ENCODE measurements at places on chromosomes 1 and 21.

DNA sequence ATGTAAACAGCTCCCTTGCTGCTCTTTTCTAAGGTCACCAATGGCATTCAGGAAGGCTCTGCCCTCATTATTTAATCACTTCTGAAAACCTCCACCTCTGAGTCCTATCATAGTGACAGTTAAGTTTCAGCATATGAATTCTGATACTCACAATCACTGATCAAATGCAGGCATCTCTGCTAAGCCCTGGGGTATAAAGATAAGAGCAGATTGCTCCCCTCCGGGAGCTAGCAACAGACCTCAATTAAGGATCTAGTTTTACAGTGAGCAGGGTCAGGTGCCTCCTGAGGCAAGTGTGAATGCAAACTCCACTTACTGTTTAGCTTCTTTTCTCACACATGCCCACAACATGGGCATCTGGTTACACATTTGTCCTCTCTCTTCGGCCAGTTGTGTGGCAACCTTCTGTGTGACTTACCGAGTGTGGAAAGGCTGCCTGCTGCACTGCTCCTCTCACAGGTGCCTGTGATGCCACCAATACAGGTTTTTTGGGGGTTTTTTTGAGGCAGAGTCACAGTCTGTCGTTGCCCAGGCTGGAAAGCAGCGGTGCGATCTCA is 15.0 kb downstream of the IL10RB start:
- no peak for DNase-seq

GRCh38 chr1:56436912-56437417 is 142.4 kb downstream of the PLPP3 start:
- DNase-seq, result no peak

GRCh38 chr1:46062651-46063319 is 69.6 kb downstream of the PIK3R3 start:
- DNase-seq, result no peak

GRCh38 chr1:110582378-110582777 is 23.8 kb downstream of the KCNA2 start:
- DNase-seq, result no peak

DNA sequence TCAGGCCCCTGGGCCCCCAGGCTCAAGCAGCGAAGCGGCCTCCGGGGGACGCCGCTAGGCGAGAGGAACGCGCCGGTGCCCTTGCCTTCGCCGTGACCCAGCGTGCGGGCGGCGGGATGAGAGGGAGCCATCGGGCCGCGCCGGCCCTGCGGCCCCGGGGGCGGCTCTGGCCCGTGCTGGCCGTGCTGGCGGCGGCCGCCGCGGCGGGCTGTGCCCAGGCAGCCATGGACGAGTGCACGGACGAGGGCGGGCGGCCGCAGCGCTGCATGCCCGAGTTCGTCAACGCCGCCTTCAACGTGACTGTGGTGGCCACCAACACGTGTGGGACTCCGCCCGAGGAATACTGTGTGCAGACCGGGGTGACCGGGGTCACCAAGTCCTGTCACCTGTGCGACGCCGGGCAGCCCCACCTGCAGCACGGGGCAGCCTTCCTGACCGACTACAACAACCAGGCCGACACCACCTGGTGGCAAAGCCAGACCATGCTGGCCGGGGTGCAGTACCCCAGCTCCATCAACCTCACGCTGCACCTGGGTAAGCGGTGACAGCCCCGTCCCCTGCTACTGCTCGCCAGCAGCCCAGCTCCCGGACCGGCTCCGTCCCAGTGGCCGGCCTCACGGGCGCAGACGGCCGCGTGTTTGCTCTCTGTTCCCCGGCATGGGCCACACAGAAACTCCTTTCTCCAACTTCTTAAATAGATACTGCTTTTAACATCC is 539 bp downstream of the LAMC1 start:
- peak; percentile 15 for DNase-seq

GRCh38 chr1:109239409-109240068 is 9.8 kb upstream of the CELSR2 start:
- no peak for DNase-seq

GRCh38 chr21:35664683-35665082 is 395.6 kb downstream of the SETD4 start:
- DNase-seq, result no peak

GRCh38 chr1:37233606-37234005 is 199.3 kb upstream of the GRIK3 start:
- DNase-seq, result no peak

DNA sequence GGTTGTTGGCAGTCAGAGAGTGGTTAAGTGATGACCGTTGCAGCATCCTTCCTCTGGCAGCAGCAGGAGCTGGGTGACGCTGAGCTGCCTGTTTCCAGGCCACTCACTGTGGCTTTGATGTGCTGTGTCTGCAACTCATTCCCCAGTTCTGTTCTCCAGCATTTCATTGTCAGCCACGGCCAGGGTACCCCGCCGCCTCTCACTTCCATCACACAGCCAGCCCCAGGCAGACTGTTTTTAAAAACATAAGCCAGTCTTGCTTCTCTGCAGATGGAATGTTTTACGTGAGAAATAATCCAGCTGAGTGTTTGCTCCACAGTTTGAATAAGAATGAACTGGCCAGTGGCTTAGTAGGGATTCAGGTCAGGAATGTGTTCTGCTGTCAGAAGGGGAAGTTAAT is 21.5 kb upstream of the ST6GALNAC3 start:
- no peak for DNase-seq

DNA sequence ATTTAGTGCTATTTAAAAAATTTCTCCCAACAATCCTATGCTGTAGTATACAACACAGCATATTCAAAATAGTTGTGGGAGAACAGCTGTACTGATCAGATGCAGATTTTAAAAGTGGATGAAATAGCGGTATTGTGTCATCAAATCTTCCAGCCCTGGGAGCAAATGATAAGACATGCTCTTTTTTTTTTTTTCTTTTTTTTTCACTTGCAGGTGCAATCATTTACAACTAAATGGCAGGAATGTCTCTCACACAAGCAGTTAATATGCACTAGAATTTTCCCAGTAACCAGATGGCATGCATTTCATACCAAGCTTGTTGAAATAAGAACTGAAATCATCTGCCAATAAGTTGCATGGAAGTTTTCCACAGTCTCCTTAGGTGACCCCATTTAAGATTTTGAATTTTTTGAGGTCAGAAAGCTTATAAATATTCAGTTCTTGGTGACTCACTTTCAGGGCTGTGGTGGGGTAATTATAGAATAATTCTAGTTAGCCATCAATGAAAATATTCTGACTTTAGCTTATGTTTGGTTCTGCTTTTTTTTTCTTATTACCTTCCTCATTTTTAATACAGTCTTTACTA is 623.9 kb upstream of the NR5A2 start:
- DNase-seq, result no peak

DNA sequence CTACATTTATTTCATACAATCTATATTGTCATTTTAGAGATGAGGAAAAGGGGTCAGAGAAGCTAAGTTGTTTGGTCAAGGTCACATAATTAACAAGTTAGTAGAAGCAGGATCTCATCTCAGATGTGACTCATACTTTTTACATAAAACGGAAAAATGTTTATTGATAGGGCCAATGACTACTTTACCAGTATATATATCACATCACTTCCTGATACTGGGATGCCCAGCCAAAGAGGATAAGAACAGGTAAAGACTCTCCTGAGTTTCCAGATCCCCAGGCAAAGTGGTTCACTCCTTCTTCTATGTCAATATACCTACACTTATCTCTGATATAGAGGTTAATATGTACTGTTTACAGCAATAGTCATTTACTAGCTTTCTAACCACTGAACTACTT is 21.0 kb downstream of the YIPF1 start:
- DNase-seq, result no peak

GRCh38 chr1:111955755-111956154 is 33.7 kb downstream of the KCND3 start:
- DNase-seq, result no peak

DNA sequence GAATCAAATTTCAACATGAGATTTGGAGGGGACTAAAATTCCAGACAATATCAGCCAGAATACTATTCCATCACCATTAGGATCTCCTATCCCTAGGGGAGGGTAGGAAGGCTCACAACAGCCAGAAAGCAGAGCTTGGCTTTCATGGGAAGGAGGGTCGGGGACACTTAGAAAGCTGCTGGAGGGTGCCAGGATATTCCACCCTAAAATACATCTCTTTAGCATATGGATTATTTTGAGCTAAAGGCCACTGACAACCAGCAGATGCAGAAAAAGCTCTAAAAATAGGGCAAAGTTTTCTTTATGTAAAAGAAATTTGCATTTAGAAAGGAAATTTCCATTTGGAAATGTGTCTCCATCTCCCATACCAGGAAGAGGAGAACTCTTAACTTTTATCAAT is 54.3 kb upstream of the PCP4 start:
- DNase-seq, result no peak

DNA sequence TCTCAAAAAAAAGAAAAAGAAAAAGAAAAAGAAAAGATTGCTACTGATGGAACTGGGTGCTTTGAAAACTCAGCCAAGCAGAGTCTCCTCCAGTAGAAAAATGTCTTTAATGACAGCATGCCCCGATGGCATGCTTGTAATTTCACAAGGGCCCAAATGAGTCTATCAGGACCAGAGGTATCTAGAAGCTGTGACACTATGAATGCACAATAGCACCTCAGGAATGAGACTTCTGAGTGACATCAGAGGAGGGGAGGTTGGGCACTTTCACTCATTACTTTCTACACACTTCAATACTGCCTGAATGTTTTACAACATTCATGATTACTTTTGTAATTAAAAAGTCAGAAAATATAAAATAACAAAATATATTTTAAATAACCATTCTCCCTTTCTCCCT is 15.1 kb upstream of the CD58 start:
- DNase-seq, result no peak

DNA sequence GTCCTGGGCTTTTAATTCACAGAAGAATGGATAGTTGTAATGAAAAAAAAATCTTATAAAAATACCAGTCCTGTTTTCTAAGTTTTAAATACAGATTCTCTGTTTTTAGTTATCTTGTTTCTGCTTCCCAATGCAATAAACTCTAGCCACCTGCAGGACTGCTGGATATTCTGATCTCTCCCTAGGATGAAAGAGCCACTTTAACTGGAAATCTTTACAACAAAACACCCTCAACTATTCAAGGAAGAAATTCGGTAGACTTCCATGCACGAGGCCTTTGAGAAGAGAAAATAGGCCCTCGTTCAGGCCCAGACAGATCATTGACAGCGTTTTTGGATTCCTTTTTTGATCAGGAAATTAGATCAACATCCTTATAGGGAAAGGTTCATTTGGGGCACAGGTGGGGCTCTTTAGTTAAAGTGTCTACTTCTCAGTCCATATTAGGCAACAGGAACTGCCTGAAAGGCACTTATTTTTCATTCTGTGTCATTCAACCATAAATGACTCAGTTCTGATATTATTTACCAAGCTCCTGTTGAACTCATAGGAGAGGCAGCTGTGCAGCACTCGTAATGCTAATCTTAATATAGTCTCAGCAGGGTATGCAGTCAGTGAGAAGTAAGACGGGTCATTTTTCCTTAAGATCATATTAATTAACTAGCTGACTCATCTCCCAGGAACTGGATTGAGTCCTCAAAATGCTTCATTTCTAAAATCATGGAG is 71.1 kb upstream of the ERRFI1 start:
- no peak for DNase-seq

DNA sequence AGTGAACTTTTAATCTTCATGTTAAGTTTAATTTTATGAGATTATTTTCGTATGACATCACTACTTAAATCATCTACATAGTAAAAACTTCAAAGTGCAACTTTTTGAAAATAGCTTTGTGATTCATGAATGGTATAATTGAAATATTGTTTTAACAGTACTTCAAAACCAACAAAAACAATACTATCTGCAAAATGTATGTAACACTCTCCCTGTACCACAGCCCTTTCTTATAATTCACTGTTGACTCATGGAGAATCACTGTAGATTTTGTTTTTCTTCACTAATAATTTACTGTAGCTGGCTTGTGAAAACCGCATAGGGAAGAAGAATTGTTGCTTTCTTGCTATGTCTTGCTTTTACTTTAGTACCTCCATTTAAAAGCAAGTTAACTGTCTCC is 301.4 kb upstream of the ADAMTS5 start:
- DNase-seq, result no peak

DNA sequence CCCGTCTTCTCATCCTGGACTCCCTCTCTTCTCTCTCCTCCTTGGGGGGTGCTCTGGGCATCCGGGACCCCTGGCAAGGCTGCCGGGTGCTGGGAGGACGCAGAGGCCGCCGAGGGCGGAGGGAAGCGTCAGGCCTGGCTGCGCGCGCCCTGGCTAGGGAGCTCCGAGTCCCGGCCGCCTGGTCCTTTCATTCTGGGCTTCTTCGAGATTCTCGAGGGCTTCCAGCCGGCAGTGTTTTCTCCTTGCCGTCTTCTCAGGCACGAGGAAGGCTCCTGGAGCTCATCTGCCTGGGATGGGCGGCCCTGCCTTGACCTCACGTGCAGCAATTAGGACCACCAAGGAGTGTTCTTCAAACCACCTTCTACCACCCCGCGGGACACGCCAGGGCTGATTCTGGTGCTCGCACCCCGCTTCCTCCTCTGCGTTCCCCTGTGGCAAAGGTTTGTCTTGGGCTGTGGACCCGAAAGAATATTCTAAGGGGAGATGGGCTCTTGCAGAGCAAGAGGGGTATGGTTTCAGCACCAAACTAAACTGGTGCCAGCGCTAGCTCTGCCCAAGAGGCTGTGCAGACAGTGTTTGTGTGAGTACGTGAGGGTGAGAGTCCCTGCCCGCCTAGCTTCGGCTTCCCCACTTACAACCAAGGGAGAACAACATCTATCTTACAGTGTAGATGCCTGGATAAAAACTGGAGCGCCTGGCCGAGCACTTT is 36.5 kb downstream of the PIK3CD start:
- DNase-seq, result no peak

GRCh38 chr1:204834752-204835151 is 35.9 kb upstream of the NFASC start:
- no peak for DNase-seq

DNA sequence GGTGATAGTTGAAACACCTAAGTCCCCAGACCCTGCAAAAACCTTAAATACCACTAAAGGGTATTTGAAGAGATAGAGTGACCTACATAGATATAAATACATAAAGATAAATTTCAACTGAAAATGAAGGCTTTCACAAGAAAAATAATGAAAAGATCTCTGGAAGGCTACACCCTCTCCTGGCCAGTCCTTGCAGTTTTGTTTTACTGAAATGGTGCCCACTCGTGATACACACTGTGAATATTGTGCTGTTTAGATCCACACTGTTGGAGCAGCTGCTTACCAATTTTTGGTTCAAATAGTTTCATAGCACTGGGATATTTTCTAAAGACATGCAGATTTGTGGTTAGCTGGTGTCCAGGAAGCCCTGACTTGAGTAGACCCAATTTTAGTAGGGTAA is 31.5 kb upstream of the RNF187 start:
- DNase-seq, result no peak

DNA sequence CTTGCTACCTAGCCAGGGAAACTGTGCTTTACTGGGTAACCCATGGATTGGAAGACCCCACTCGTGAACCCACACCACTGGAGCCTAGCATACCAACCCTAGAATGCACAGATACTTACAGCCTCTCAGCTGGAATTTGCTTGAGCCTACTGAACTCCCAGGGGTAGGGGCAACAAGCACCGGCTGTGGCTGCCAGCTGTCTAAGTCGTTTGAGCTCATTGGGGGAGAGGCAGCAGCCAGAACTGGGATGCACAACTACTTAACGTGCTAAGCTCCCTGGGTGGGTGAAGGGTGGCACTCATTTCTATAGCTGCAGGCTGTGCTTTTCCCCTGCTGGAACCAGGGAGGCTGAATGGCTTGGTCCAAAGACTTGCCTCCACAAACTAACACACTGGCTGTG is 212.4 kb downstream of the ZNF648 start:
- DNase-seq, result no peak
